COR-L47 (cell line): ENCODE measurements at places on chromosomes 3 and 15.
A peak's percentile ranks its signal among the peaks of the same experiment; 100 is the strongest.

- DNase-seq = no peak
Observed at GRCh38 chr3:72891053-72891855, 3.4 kb downstream of the GXYLT2 start.

- DNase-seq = no peak
Observed at GRCh38 chr3:36891701-36892160, 53.1 kb downstream of the TRANK1 start.

DNA sequence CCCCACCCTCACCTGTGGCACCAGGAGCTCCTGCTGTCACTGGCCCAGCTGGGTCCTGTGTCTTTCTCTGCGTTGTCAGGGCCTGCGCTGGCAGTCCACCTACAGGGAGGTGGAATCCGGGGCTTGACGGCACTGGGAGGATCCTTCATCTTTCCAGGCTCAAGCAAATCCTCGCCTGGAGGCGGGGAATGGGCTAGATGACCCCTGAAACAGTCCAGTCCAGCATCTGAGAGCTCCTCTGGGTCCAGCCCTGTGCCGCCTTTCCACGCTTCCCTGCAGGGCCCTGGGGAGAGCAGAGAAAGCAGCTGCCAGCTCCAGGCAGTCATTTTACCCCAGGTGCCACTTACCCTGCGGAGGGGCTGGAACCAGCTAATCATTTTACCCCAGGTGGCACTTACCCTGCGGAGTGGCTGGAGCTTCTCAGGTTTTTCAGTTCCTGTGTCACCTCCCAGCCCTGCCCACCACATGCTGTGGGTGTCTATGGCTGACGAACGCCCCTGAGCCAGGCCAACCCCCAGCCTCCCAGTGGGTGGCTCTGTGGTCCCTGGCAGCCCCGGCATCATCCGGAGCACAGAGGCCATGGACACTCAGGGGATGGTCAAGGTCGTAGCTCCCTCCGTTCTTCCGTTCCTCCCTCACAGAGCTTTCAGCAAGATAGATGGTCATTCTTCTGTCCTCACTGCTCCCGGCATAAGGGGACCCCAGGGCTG lies 17.9 kb upstream of the ADIPOQ start:
- DNase-seq = peak; percentile 95

DNA sequence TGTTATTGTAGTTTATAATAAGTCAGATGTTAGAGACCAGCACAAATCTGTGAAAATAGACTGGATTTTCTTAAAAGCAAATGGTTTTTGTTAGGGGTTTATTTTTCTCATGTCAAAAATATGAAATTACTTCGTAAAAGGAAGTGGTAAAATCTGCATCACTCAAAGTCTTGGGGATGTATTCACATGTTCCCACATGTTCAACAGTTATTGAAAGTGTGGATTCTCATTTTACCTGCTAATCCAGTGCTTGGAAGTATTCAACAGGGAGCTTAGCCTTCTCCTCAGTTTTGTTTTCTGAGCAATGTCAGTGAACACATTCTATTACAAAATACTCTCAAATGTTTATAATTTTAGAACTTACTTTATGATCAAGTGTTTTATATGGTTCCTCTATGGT lies 352.0 kb downstream of the SOX2 start:
- no peak for DNase-seq

- DNase-seq = no peak
Observed at GRCh38 chr15:99956022-99956775, 223.0 kb upstream of the LYSMD4 start.

GRCh38 chr3:18445401-18446148 lies 20.4 kb upstream of the SATB1 start:
- DNase-seq = no peak

DNA sequence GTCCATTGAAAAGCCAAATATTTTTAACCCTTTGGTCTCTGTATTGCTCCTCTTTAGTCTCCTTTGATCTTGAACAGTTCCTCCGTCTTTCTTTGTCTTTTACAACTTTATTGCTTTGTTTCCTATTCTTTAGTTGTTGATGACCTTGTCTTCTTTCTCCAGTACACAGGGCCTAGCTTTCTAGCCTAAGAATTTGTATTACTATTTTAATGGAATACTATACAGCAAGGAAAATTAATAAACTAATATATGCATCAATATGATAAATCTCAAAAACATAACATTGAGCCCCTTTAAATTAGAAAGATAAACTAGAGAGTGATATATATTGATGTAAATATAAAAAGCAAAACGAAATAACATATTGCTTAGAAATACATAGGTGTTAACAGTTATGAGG lies 88.7 kb downstream of the NR1D2 start:
- DNase-seq = no peak

DNA sequence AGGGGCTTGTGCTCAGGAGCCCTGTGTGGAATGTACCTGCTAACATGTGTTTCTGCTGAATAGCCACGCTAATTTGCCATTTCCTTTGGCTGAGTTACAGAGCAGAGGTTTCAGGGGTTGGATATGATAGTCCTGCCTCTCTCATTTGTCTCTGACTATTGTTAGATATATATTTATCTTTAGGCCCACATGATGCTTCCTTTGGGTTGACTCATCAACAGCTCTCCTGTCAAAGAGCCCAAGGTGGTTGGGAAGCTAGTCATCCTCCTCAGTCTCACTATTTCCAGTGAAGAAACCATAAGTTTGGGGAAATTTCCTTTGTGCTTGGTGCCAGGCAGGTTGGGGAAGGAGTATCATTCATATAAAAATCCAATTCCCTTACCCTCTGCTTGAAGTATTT lies 1194.6 kb downstream of the ZPLD1 start:
- no peak for DNase-seq
